ENCODE measurements at places on chromosomes 1 and 21.
A peak's percentile ranks its signal among the peaks of the same experiment; 100 is the strongest.

GRCh38 chr1:236167154-236167553, 24.8 kb downstream of the GPR137B start:
- no peak for DNase-seq

DNA sequence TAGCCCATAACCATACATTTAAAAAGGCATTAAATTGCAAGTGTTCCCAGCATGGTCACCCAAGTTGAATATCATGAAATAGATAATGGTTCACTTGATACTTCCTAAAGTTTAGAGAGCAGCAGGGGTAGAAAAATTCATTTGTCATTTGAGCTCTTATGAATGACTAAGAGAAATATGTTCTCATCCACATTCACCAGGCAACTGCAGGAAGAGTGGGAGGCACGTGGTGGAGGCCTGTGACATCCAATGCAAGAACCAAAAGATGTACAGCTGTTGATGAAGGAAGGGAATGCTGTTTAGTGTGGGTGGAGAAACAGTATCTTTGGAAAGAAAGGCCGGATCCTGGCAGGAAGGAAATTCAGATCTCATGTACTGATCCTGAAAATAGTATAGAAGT, 473.1 kb downstream of the ADGRL2 start:
- no peak for DNase-seq

GRCh38 chr1:203286161-203286984, 18.9 kb upstream of the BTG2 start:
- DNase-seq = peak; percentile 70

GRCh38 chr1:218156595-218156994, 128.5 kb upstream of the RRP15 start:
- DNase-seq = no peak

- no peak for DNase-seq
Observed at GRCh38 chr1:96374076-96374762, 347.4 kb upstream of the PTBP2 start.

All from Karpas-422 (cell line).